ENCODE measurements at places on chromosomes 1 and 21. TPM values are rescaled to one million over a fixed set of nuclear protein-coding genes. Genes with fewer than 3 reads are reported as not detected.

Gene DRAXIN
- total RNA-seq: under 0.01 TPM

GRCh38 chr1:107588321-107588720 is 376.7 kb downstream of the VAV3 start:
- DNase-seq: no peak

DNA sequence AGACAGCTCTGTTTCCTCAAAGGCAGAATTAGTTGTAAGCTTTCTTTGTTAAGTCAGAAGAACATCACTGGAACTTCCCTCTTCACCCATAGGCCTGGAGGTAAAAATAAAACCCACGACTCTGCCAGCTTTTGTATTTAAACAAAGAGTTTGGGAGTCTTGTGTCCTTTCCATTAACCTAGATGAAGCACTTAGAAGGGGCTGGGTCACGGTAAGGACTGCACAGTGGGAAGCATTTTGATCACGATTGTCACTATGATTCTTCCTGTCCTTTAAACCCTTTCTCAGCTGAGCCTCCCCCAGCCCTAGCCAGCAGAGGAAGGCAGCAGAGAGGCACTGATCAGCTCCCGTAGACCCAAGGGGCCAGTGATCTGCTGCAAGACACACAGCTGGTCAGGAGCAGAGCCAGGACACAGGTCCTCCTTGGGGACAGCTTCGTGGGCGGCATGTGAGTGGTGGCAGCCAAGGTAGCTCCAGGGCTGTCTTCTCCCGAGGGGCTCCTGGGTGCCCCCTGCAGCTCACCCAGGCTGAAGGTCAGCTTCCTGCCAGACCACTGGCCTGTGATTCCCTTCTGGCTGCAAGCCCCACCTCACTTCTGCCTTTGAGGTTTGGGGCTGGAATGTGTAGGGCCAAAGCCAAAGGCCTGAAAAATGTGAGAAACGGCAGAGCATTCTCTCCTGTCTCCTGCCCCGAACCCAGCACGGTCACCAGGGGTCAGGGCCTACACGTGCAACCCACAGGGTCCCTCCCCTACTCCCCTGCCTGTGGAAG is 4.0 kb upstream of the LAPTM5 start:
- DNase-seq: no peak

- DNase-seq: no peak
These were observed 47.9 kb upstream of the C1orf115 start for GRCh38 chr1:220642285-220642684.
